NCI-H226 (cell line): ENCODE measurements at places on chromosomes 2 and 18.

- no peak for DNase-seq
These were observed 8.5 kb upstream of the PAX3 start for GRCh38 chr2:222307143-222307756.

GRCh38 chr18:26919627-26920026 is 54.1 kb upstream of the AQP4 start:
- no peak for DNase-seq

DNA sequence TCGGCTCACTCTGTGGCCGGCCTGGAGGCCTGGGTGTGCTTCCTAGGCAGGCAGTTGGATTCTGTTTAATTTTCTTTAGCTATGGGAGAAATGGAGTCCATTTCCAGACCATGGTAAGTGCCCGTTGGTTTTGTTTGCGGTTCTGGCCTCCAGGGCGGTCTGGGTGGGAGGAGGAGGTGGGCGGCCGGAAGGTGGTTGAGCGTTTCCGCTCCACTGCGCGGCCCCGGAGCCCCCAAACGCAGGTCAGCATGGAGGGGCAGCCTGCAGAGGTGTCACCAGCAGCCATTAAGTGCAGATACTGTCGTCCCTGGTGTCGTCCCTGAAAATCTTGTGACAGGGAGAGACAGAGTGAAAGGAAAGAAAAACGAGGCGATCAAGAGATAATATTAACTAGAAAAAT is 303.9 kb downstream of the GBX2 start:
- no peak for DNase-seq

GRCh38 chr2:47531378-47532042 is 128.6 kb downstream of the MSH2 start:
- no peak for DNase-seq

- DNase-seq = peak; percentile 98
These were observed 995 bp upstream of the RTN4 start for GRCh38 chr2:55051026-55051866.

DNA sequence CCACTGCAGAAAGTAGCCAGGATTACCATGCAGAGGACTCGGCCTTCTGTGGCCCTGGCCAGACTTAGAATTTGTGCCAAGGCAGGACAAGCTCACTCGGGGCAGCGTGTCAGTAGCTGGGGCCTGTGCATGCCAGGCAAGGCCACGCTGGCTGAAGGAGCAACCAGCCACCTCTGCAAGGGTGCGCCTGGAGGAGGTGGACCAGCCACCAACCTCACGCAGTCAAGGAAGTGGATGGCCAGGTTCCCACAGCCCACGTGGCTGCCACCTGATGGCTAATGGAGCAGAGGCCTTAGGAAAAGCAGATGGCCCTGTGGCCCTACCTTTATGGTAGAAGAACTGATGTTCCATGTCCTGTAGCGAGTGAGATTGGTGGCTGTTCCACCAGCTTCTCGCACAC is 107.9 kb downstream of the CCDC74A start:
- no peak for DNase-seq

- no peak for DNase-seq
These were observed 42.6 kb upstream of the RNF152 start for GRCh38 chr18:61935362-61935761.

- no peak for DNase-seq
These were observed 1320.3 kb upstream of the LRRTM1 start for GRCh38 chr2:81624825-81625224.

DNA sequence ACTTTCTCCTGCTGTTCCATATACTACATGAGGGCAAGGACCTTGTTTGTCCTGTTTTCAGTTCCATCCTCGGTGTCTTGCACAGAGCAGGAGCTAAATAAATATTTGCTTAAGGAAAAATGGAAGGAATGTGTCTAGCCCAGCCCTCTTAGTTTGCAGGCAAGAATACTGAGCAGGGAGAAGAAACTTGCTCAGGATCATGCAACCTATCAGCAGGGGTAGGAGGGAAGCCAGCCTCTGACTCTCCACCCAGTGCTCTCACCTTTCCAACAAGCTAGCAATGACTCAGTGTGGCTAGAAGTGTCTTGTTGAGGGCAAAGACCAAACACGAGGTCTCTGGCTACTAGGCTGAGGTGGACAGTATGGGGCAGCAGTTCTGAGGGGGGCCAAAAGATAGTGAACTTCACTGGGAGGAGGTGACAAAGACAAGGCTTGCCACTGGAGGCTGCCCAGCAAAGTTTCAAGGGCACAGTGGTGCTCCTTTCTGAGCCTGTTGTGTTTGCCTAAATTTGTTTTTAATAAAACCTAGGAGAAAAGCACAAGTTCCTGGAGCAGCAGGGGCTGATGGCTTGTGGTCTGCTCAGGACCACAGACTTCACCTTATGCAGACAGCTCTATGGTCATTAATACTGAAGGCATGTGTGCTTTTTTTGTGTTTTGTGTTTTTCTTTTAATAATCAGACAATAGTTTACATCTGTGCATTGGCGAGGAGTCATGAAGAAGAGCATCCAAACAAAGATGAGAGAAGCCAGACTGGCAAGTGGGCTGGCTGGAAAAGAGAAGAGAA is 49.1 kb upstream of the CTAGE1 start:
- DNase-seq = peak; percentile 92

DNA sequence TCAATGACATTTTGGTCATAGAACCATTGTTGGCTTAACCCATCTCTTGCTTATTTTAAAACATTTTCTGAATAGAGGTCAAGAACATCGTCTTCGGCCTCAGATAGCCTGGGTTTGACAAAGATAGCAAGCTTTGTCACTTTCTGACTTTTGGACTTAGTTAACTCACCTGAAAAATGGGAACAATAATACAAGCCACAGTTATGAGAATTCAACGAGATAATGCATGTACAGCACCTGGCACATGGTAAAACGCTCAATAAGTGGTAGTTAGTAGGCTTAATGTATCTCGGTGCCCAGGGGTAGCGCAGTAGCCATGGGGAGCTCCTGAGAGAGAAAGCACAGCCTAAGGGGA is 446 bp upstream of the COPS7B start:
- DNase-seq = no peak

DNA sequence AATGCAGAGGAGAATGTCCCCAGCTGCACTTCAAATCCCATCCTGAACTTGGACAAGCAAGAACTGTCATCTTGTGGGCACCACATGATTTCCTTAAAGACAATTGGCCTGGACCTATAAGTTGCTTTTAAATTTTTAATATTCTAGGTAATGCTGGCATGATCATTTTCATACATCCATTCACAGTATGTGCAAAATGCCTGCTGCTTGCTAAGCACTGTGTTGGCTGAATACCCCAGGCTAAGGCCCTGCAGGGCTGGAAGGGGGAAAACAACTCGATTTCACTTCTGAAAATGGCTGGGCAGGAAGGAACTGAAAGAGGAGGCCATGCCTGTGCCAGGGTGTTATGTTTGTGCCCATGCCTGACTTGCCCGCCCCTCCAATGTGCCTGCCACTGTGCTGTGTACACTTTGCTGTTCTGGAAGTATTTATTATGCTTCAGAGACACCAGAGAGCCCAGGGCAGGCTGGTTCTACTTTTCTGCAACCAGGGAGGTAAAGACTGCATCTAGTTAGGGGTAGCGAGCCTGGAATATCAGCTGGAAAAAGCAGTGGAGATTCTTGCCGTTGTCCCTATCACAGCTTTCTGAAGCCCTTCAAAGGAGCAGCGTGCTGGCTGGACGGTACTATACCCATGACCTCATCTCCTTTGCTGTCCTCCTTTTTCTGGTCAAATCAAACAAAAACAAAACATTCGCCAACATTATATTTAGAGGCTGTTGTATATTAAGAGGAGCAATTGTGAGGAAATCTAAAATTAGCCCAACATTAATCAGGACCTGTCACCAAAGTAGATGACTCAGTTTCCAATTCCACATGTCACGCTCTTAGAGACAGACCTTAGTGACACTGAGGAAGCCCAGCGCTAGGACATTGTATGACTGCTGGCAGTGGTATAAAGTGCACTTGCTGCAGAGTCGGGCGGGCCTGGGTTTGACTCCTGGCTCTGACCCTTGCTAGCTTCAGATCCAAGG is 158.1 kb downstream of the DDX1 start:
- no peak for DNase-seq

DNA sequence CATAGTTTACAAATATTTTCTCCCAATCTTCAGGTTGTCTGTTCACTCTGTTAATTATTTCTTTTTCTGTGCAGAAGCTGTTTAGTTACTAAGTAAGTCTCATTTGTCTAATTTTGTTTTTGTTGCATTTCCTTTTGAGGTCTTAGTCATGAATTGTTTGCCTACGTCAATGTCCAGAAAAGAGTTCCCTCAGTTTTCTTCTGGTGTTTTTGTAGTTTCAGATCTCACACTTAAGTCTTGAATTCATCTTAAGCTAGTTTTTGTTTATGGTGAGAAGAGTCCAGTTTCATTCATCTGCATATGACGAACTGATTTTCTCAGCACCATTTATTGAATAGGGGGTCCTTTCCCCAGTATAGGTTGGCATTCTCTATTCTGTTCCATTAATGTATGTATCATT is 1252.2 kb upstream of the TMEFF2 start:
- no peak for DNase-seq

DNA sequence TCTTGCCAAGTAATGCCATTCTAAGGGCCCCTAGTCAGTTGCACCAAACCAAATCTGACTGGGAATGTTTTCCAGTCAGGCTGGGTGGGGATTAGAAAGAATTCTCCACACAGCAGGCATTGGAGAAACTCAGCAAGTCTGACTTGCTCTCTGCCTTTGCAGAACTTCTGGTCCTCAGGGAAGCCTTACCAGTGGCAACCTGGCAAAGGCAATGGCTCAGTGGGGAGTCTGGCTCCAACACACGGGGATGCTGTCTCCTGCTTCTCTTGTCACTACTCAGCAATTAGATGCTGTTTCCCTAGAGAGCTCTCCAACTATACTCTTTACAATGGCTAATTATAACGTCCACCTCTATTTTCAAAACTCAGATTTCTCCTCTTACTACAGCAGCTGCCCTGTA is 810.7 kb downstream of the LRRTM4 start:
- DNase-seq = no peak

GRCh38 chr2:6885968-6886367 is 8.4 kb downstream of the RSAD2 start:
- no peak for DNase-seq

DNA sequence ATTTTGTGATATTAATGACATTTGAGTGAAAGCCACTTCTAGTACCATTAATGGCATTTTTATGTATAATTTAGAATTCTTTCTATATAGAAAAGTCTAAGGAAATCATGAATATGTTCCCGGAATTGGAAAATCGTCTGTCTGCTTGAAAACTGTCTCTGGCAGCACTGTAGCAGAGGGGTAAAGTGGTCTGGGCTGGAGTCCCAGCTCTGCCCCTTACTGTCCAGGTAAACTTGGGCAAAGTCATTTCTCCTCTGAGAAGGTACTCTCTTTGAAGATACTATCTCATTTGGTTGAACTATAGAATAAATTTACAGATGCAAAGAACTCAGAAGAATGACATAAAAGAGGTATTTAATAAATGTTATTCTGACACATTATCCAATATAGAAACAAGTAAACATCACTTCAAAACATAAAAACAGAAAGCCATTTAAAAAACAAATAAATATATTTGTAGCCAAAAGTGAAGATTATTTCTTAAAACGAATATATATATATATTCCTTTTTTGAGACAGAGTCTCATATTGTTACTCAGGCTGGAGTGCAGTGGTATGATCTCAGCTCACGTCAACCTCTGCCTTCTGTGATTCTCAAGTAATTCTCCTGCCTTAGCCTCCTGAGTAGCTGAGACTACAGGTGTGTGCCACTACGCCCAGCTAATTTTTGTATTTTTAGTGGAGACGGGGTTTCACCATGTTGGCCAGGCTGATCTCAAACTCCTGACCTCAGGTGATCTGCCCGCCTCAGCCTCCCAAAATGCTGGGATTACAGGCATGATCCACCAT is 149.8 kb upstream of the ITGA4 start:
- DNase-seq = no peak

- DNase-seq = no peak
These were observed 120.1 kb downstream of the PLCL1 start for GRCh38 chr2:197924483-197924882.

DNA sequence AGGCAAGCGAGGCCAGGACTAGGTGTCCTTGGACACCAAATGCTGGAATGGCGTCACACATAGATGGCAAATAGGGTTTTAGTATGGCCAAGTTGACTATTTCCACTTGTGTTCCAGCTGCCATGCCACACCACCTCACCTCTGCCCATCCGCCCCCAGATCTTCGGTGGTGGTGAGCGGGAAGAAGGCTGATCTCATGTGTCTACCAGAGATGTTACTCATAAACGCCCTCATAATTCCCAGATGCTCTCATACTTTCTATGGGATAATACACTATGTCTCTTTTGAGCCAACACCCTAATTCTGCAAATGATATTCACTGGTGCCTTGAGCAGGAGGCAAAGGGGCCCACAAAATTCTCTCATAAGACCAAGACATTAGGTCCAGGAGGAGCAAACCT is 281.1 kb upstream of the FN1 start:
- no peak for DNase-seq

DNA sequence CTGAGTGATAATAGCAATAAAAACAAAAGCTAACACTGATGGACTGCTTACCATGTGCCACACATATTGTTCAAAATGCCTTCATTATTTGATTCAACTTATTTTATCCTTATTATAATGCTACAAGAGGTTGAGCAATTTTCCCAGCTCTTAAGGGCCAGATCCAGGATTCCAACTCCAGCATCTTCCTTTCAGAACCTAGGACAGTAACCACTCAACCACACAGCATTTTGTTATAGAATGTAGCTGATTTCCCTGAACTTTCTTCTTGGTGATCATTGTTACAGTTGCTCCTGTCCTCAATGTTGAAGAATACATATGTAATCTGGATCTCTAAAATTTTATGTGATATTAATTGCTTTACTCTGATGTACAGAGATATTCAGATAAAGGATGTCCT is 341.7 kb downstream of the PIK3C3 start:
- no peak for DNase-seq

DNA sequence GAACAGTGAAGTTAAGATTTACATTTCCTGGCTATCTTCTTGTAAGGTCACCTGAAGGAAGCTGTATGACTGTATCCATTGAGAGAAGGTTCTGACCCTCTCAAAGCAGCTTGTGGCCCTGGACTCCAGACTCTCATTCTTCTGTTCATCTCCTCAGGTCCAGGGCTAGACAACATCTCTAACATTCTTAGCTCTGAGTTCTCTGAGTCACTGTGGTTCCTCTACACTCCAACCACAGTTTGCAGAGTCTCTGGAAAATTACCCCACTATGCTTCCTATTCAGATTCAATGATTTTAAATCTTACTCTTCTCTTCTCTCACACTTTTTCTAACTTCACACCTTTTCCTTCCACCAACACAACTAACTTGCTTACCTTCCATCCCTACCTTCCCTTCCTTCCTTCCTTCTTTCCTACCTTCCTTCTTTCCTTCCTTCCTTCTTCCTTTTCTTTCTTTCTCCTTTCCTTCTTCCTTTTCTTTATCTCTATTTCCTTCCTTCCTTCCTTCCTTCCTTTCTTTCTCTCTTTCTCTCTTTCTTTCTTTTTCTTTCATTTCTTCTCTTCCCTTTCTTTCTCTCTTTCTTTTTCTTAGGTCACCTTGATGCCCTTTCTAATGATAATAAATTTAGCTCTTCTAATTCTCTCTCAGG is 824.3 kb upstream of the ZEB2 start:
- DNase-seq = no peak

DNA sequence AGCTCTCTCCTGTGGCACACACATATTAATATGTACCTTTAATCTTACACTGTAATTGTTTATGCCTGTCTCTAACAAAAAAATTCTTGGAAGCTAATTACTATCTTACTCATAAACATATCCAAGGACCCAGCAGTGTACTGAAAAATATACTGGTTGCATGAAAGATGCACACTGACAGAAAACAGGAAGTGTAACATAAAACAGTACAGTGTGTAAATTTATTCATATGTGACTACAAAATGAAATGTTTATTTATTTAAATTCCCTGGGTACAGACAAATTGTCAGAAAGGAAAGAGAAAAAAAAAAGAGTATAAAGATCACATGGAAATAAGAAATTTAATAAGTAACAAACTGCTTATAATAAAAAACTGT is 28.5 kb downstream of the TMEM131 start:
- DNase-seq = no peak
